ENCODE measurements at places on chromosomes 13 and 19.

DNA sequence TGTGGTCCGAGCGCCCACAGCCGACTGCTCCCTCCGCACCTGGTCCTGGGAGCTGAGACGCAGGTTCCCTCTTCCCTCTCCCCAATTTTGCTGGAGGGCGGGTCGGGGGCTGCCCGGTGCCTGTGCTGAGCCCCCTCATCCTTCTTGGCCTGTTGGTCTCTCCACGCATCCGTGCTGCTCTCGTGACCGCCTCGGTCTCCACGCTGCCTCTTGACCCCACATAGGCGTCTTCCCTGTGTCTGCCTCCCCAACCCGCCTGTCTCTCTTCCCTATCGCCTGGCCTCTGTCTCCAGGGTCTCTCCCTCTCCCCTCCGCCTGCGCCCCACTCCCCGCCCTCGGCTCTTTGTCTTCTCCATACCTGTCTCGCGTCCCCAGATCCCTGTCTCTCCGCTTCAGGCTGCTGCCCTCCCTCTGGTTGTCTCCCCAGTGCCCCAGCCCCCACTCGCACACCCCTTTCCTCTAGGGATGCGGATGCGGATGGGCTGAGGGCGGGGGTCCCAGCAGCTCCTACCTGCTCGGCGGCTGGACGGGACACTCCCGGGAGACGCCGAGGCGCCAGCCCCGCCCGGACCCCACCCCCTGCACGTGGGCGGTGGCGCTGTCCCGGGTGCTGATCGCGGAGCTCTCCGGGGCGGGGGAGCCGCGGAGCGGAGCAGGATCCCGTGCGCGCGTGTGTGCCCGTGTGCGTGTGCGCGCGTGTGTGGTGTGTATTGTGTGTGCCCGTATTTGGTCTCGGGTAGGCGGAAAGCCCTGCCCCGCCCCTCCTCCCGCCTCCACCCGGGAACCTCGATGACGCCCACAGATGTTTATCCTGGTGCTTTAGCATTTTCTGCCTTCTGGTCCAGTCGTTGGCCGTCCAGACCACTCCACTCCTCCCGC is at the start of gene SYT5:
Gene SYT5, minus strand, starts transcription at position 684 of the 879 bp plus-strand sequence. CDS start 1,248 bp downstream, outside the sequence.
- DNase-seq = peak; percentile 51

DNA sequence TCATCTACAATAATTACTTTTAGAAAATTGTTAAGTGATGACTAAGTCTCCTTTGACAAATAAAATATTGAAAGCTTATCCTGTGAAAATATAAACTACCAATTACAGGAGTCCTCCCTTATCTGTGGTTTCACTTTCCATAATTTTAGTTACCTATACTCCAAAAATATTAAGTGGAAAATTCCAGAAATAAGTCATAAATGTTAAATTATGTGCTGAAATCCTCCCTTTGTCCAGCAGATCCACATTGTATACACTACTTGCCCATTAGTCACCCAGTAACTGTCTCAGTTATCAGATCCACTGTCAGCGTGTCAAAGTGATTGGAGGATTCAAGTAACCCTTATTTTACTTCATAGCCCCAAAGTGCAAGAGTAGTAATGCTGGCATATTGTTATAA is 98.1 kb downstream of the SERP2 start:
- peak; percentile 23 for DNase-seq

DNA sequence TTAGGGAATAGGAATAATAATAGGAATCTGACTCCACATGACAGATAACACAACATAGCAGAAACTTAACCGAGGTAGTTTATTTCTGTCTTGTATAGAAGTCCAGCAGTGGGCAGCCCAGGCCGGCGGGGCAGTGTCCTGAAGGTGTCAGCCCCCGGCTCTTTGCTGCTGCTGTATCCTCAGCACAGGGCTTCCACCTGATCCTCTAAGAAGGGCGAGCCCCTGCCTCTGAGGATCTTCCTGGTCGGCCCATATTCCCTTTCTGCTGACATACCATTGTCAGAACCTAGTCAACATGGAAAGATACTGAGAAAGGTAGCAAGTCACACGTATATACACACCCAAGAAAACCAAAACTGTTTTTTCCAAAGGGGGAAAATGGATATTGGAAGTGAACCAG is 56.2 kb upstream of the GPR183 start:
- DNase-seq = no peak

- no peak for DNase-seq
These were observed 48.4 kb downstream of the AKAP11 start for GRCh38 chr13:42320375-42320787.

- DNase-seq = no peak
These were observed 330.5 kb upstream of the KLF12 start for GRCh38 chr13:74464670-74465069.
